ENCODE measurements at places on chromosomes 4 and X.

GRCh38 chrX:97290199-97290598, 406.5 kb downstream of the RPA4 start:
- DNase-seq = no peak

- no peak for DNase-seq
Measured at GRCh38 chr4:109811707-109812106, 3.9 kb upstream of the GAR1 start.

- no peak for DNase-seq
Measured at GRCh38 chr4:141858437-141858836, 222.1 kb downstream of the IL15 start.

- DNase-seq = no peak
Measured at GRCh38 chr4:82381235-82381634, 7.4 kb upstream of the HNRNPD start.

- DNase-seq = no peak
Measured at GRCh38 chr4:159526172-159526571, 423.3 kb downstream of the RAPGEF2 start.

GRCh38 chrX:139554376-139554775, 23.8 kb downstream of the F9 start:
- DNase-seq = no peak

- DNase-seq = peak; percentile 30
Measured at GRCh38 chrX:3638280-3638873, 75.1 kb downstream of the PRKX start.

- DNase-seq = no peak
Measured at GRCh38 chr4:137283737-137284136, 248.6 kb downstream of the PCDH18 start.

GRCh38 chr4:100258675-100259074, 68.4 kb upstream of the DDIT4L start:
- DNase-seq = no peak

GRCh38 chrX:46713672-46714490, 45.0 kb downstream of the SLC9A7 start:
- no peak for DNase-seq

- no peak for DNase-seq
Measured at GRCh38 chr4:64200001-64200555, 209.2 kb downstream of the TECRL start.

- no peak for DNase-seq
Measured at GRCh38 chrX:37425370-37425769, 76.2 kb downstream of the PRRG1 start.

- no peak for DNase-seq
Measured at GRCh38 chr4:138414202-138414601, 172.1 kb upstream of the SLC7A11 start.

GRCh38 chrX:39814391-39814790, 283.4 kb downstream of the BCOR start:
- DNase-seq = peak; percentile 40

GRCh38 chr4:38105475-38106220, 145.4 kb downstream of the PTTG2 start:
- DNase-seq = no peak

GRCh38 chr4:173013232-173013930, 155.2 kb upstream of the GALNT7 start:
- no peak for DNase-seq

GRCh38 chrX:12975991-12976558, 1.2 kb downstream of the TMSB4X start:
- peak; percentile 44 for DNase-seq

GRCh38 chr4:107815158-107815557, 9.6 kb upstream of the SGMS2 start:
- DNase-seq = no peak

DNA sequence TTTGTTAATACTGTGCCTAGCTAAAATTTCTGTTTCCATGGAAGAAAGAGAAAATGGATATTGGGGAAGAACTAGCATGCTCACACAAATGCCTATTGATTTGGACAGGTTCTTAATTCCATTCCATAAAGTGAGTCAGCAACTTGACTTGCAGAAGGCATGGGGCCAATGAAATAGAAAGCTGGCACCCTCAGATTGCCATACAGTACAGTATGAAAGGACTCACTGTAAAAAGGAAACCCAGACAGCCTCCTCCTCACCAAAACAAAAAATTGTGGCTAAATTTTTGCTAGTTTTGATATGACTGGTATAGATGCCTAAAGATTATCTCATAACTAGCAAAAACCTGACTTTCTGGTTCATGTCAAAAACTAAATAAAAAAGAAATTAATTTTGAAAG, 11.2 kb upstream of the TAB3 start:
- no peak for DNase-seq

- no peak for DNase-seq
Measured at GRCh38 chr4:16513876-16514275, 287.6 kb upstream of the TAPT1 start.

DNA sequence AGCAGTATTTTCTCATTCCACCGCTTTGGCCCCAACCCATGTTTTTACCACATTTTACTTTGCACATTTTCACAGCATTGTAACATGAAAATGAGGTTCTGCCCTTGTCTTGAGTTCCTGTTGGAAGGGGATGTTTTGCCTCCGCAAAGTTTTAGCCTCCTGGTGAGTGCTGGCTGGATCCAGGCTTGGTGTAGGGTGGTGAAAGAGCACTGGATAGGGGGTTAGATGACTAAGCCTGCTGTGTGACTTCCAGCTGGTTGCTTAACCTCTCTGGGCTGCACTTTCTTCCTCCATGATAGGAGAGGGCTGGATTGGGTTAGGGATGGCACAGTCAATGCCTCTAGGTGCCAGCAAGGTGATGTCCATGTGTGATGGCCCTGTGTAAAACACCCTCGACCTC, 28.9 kb downstream of the CYTL1 start:
- DNase-seq = no peak

DNA sequence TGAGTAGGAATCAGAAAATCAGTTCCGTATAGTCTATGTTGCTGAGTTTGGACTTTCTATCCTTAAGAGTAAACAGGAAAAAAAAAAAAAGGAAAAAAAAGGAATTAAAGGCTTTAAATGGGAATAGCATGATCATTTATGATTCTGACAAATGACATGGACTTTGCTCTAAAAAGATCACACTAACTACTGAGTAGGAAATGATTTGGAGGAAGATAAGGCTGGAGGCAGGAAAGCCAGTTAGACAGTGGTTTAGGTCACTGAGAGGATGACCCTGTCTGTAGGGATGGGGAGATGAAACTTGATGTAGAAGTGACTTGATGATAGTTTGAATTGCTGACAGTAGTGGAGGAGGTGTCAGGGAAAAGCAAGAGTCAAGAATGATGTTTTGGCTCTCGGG, 9.2 kb upstream of the JADE1 start:
- no peak for DNase-seq

DNA sequence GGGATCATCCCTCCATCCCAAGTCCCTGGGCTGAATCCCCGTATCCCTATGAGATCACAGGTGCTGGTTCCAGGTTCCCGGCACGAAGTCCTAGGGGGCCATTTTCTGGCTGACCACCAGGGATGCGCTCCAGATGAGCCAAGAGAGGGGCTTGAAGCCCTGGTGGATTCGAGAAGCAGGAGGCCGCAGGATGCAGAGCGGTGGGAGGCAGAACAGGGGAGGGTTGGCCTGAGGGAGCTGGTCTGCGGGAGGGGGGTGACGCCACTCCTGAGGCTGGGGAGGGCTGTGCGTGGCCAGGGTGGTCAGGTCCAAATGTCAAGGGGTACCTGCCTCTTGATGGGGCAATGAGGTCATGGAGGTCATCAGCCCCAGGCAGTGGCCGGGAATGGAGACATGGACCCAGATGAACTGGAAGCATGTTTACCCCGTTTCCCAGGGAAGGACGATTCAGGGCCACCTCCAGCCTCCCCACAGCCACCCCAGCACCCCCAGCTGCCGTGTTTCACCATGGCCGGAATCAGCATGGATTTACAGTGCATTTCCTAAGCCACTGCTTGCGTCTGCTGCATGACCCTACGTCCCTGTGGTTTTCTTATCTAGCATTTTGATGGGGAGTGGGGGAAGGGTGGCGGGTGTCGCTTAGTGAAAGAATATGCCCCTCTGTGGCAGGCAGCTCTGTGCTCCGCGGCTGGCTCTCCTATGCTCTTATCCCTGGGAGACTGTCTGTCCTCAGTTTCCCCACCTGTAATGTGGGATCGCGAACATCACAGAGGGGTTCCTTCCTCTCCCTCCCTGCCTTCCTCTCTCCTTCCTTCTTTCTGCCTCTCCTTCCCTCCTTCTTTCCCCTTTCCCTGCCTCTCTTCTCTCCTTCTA, 17.0 kb upstream of the HTRA3 start:
- DNase-seq = no peak

DNA sequence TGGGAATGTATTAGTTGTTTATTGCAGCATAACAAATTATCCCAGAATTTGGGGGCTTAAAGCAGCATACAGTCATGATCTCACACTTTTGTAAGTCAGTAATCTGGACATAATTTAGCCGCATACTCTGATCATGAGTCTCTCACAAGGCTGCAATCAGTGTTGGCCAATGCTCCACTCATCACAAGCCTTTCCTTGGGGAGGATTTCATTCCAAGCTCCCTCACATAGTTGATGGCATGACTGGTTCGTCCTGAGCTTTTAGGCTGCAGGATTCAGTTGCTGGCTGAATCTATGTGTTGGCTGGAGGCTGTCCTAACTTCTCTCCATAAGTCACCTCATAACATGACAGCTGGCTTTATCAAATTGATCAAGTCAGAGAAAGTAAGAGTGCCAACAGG, 1568.6 kb upstream of the PCDH7 start:
- DNase-seq = no peak
